ENCODE measurements at places on chromosomes 7 and 10.

GRCh38 chr7:47946581-47947354 is 1.5 kb downstream of the PKD1L1 start:
- no peak for DNase-seq

DNA sequence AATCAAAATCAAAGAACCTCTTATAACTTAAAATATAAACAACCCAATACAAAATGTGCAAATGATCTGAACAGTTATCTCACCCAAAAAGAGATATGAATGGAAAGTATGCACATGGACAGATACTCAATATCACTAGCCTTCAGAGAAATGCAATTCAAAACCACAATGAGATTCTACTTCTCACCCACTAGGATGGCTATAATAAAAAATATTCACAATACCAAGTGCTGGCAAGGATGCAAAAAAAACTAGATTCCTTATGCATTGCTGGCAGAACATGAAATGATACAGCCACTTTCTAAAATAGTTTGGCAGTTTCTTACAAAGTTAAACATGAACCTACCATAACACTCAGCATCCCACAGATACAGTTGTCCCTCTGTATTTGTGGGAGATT is 130.1 kb upstream of the LRRN3 start:
- DNase-seq = no peak

- no peak for DNase-seq
Measured at GRCh38 chr10:79984851-79985250, 35.9 kb upstream of the SFTPD start.

DNA sequence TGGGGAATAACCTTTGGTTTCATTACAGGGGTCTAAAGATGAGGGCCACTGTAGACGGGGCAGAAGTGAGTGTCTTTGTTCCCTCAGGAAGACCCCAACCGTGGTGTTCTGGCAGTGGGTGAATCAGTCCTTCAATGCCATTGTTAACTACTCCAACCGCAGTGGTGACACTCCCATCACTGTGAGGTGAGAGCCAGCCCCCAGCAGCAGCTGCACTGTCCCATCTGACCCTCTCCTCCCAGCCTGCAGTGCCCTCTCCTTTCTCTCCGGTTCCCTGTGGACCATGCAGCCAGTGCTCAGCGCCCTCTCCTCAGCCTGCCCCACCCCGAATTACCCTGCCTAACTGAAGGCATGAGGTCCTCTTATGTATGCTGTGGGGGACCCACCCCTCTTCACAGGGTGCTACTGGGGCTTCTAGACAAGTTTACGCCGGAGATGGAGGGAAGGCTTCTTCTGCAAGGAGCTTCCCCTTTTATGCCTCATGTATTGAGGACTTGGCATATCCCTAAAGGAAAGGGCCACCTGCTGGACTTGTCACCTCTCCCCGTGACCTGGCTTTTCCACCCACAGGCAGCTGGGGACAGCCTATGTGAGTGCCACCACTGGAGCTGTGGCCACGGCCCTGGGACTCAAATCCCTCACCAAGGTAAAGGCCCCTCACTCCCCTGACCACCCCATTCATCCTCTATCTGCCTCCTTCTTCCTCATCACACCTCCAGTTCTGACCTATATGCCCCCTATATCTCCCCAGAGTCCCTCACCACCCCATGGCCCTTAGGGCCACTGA is 5.1 kb downstream of the SFXN3 start:
- no peak for DNase-seq

DNA sequence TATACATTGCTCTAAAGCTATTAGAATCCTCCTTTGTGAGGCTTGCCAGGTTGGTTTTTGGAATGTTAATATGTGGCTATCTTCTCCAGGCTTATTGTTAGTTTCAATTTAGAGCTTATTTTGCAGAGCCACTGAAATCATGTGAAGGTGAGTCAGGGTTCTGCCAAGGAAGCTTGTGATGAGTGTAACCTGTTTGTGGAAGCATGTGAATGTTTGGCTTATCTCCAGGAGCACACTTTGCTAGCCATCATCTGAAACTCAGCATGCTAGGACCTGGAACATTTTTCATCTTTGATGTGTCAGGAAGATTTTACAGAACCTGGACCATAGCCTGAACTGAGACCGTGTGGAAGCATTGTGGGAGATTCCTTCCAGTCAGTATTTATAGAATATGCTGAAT is 197.3 kb downstream of the PPP1R9A start:
- DNase-seq = no peak

DNA sequence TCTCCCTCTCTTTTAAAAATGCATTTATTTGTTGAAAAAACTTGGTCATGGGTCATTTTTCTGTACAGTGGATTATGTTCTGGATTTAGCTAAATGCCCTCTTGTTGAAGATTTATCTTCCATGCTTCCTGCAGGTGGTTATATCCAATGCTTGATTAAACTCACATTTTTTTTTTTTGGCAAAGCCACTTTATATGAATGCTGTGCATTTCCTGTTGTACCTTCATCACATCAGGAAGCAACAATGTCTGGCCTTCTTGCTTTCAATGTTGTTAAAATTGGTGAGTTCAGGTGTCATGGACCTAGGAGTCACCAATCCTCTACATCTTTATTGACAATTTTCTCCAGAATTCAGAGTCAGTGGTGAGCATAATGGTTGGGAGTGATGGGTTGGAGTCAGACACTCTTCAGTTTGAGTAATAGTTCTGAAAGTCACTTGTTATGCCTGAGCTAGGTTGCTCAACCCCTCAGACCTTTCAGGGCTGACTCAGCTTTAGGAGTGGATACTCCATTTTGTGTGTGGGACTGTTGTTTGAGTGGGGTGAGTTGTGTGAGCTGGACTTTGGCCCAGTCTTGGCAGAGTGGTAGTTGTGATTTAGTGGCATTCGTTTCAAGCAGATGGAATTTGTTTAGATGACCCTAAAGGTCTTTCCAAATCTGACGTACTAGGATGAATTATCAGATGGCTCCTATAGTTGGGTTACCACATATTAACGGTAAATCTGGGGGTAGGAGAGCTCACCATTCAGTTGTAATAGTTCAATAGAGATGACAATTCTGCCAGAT is 213.5 kb upstream of the ZNF32 start:
- no peak for DNase-seq

GRCh38 chr7:129146237-129146979 is 1.9 kb downstream of the TSPAN33 start:
- no peak for DNase-seq

GRCh38 chr10:74156919-74157289 is 5.9 kb downstream of the ADK start:
- no peak for DNase-seq

DNA sequence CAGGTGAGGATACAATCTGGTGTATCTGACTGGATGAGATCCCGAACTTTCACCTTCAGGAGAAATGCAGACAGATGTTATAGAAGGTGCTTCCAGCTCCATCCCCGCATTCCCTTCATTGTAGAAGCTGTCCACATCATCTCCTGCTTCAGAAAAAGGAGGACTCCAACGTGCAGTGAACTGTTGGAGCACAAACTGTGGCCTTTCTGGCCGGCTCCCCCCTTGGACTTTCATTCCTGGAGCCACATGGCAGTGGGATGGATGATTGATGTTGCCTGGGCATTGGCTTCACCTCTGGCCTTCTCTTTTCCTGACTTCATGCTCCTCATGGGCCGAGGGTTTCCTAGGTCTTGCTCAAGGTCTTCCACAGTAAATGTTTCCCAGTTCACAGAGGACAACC is 29.6 kb upstream of the ZNF273 start:
- no peak for DNase-seq

DNA sequence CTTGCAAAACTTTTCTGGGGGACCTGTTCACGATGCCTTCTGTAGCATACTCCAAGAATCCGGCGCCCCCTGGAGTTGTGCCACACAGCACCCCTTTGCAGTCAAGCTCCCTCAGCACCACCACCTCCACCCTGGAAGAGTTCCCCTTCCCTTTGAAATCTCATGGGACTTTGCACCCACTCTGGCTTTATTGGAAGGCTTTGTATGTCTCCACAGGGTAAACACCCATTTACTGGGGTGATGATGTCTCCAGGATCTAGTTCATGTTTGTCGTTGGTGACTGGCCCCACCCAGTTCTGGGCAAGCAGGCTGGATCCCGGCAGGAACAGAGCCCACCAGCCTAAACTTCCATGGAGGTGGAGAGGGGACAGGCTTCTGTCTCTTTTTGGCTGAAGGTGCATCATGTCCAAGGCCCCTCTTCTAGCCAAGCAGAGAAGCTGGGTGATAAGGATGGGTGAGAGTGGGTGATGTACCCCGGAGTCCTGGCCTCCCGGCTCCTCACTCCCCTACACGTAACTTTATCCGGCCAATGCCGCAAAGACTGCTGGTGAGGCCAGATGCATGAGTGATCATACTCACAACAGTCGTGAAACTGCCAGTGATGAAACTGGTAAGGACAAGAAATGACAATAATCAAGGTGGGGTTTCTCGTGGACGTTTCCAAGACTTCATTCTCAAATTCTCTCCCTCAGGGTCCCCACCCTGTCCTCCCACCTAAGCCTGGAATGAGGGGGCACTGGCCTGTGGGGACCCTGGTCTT is 695 bp upstream of the CLDN4 start:
- no peak for DNase-seq

- DNase-seq = no peak
Measured at GRCh38 chr7:142053988-142054387, 57.5 kb upstream of the MGAM2 start.

DNA sequence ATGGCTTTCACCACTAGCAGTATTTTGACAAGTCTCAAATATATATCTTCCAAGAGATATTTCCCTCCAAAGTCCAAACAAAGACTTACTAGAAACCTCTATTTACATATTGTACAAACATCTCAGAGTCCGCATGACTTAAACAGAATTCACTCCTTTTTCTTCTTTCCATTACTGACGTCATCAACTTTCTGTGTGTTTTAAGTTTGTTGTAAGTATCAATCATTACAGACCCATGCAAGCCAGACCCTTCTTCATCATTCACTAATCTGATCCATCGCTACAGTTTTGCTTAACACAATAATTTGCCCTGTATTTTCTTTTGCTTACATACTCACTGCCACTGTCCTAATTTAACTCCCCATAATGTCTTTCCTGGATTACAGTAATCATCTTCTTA is 51.9 kb downstream of the SEMA3A start:
- no peak for DNase-seq

DNA sequence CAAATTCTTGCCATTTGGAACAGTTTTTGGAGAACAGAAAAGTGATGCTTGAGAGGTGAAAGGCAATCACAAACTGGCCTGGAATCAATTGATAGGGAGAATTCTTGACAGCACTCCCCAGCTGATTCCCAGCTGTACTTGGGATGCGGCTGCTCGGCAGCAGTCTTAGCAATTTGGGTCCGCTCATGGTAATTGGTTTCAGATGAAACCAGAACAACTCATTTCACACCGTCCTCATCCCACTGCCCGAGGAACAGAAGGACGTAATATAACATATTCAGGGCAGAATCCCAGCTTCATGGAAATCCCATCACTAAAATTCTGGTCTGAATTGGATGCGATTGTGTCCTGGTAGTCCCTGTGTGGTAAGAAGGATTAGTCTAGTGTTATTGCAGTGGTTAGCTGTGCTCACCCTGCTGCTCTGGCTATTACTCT is 223.3 kb upstream of the FERD3L start:
- DNase-seq = no peak

DNA sequence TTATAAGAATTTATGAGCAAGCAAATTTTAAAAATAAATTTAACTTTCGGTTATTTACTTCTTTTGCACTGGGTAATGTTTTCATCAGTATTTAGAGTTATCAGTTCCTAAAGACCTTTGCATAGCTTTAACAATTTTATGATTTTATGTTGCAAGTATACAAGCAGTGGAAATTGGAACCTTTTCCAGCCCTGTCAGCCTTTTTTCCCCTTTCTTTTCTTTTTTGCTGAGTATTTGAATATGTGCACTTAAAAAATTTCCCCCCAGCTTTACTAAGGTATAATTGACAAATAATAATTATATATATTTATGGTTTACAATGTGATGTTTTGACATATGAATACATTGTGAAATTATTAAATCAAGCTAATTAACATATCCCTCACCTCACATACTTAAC is 62.6 kb downstream of the MKLN1 start:
- DNase-seq = no peak

DNA sequence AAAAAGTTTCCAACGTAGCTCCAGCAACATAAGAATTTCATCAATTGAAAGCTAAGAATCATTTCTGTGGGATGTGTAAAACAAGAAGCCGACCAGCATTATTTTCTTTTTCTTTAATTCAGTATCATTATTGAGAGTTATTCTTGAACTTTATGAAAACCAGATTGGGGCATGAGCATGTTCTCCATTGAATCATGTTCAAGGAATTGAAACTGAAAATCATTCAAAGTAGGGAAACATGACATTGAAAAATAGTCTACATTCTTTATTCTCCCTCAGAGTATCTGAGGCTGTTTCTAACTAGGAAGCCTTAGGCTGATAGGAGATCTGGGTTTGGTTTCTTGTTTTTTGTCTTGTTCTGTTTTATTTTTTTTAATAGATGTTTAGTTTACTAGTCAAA is 253.7 kb downstream of the DYNC1I1 start:
- no peak for DNase-seq

DNA sequence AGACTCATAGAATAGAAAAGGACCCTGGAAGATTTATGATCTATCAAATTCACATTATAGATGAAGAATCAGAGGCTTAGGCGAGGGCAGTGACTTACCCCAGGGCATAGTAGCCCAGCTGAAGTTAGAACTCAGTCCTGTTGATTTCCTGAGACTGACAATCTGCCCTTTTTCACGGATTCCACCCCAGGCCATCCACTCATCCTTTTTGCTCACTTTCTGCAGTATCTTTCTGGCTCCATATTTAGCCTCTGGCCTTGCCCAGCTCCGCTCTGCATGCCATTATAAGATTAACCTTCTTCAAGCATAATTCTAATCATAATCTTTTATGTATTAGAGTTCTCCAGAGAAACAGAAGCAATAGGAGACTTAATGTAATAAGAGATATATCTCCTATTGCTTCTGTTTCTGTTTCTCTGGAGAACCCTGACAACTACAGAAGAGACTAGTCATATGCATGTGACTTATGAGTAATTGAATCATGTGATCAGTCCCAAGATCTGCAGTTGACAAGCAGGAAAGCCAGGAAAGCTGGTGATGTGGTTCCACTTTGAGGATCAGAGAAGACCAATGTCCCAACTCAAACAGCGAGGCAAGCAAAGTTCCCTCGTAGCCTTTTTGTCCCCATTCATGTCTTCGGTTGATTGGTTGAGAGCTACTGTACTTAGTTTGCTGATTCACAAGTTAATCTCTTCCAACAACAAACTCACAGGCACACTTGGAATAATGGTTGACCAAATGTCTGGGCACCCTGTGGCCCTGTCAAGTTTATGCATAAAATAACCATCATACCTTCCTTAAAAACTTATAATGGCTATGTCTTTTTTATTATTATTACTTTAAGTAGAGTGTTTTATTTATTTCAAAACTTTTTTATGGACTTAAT is 412.1 kb downstream of the SUGCT start:
- no peak for DNase-seq

- DNase-seq = no peak
Measured at GRCh38 chr7:85000735-85001350, 186.0 kb downstream of the SEMA3D start.

Data from stimulated activated CD8-positive, alpha-beta memory T cell treated with anti-CD3 and anti-CD28 coated beads, Interleukin-15, amount 100 ng/mL, for 1 hour (primary cell).